Stimulated activated CD4-positive, alpha-beta T cell treated with anti-CD3 and anti-CD28 coated beads, Interleukin-4, amount 100 ng/mL, for 48 hours (primary cell): ENCODE measurements at places on chromosomes 6 and 20.

GRCh38 chr6:109227646-109228045, 132.3 kb downstream of the CEP57L1 start:
- DNase-seq, result no peak

GRCh38 chr6:110567957-110568696, 91.7 kb upstream of the SLC22A16 start:
- no peak for DNase-seq

- DNase-seq, result no peak
Measured at GRCh38 chr6:35810971-35811698, 6.0 kb downstream of the LHFPL5 start.

- DNase-seq, result no peak
Measured at GRCh38 chr6:139888681-139889122, 514.3 kb upstream of the CITED2 start.

DNA sequence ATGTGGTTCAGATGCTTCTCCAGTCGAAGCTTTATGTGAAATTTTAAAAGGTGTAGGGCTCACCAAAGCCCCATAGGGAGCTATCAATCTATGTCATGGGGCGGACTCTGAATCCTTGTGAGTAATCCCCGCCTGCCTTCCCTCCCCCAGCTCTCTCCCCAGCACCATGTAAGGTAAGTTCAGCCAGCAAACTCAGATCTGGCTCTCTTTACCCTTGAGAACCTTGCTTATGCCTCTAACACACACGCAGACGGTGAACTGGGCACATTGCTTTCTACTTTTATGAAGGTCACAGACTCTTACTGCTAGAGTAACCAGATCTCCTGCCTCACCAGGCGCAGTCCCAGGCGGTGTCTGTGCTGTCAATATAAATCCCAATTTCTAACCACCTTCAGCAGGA, 82.6 kb upstream of the CNKSR3 start:
- DNase-seq, result no peak

DNA sequence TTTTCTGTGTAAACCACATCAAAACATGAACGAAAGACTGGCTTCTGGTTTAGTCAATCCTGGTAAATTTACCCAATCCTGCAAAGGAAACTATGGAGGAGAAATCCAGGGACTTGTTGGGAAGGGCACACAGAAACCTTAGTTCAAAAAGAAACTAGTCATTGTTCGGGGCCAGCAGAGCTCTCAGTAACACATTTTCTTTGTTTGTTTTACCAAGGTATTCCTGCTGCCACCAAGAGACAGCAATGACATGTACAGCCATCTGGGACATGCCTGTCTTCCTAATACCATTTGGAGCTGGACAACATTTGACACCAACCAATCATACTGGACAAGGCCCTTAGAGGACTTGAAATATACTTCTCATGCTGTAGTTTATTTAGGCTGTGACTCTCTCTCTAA, 8.3 kb downstream of the OARD1 start:
- DNase-seq, result no peak

GRCh38 chr20:35660122-35660937, 4.4 kb downstream of the CPNE1 start:
- DNase-seq, result peak; percentile 15

DNA sequence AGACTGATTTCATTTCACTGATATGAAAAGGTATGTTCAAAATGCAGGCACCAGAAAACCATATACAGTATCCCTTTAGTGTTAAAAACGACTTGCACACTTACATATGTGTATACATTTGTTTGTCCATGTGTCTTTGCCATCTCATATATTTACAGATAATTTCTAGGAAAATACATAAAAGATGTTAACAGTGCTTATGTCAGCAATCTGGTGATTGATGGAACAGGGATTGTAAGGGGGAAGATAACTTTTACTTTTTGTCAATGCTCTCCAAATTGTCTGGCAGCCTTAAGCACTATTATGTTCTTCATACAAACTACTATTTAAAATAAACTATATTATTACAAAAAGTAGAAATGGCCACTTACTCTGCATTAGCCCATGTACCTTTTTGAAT, 238.5 kb upstream of the DEFB112 start:
- DNase-seq, result no peak

- DNase-seq, result peak; percentile 16
Measured at GRCh38 chr6:38997128-38997761, 51.3 kb upstream of the GLP1R start.

DNA sequence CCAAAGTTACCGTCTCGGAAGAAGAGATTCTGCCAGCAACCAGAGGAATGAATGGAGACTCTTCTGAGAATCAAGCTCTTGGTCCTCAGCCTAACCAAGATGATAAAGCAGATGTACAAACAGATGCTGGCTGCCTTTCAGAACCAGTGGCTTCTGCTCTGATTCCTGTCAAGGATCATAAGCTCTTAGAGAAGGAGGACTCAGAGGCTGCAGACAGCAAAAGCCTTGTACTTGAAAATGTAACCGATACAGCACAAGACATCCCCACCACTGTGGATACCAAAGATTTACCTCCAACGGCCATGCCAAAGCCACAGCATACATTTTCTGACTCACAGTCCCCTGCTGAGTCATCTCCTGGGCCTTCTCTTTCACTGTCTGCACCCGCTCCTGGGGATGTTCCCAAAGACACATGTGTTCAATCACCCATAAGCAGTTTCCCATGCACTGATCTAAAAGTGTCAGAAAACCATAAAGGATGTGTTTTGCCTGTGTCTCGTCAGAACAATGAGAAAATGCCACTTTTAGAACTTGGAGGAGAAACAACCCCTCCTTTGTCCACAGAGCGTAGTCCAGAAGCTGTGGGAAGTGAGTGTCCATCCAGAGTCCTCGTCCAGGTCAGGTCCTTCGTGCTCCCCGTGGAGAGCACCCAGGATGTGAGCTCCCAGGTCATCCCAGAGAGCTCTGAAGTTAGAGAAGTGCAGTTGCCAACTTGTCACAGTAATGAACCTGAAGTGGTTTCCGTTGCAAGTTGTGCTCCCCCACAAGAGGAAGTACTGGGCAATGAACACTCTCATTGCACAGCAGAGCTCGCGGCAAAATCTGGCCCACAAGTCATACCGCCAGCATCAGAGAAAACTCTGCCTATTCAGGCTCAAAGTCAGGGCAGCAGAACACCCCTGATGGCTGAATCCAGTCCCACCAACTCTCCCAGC, 109.6 kb downstream of the RTN4IP1 start:
- peak; percentile 61 for DNase-seq

DNA sequence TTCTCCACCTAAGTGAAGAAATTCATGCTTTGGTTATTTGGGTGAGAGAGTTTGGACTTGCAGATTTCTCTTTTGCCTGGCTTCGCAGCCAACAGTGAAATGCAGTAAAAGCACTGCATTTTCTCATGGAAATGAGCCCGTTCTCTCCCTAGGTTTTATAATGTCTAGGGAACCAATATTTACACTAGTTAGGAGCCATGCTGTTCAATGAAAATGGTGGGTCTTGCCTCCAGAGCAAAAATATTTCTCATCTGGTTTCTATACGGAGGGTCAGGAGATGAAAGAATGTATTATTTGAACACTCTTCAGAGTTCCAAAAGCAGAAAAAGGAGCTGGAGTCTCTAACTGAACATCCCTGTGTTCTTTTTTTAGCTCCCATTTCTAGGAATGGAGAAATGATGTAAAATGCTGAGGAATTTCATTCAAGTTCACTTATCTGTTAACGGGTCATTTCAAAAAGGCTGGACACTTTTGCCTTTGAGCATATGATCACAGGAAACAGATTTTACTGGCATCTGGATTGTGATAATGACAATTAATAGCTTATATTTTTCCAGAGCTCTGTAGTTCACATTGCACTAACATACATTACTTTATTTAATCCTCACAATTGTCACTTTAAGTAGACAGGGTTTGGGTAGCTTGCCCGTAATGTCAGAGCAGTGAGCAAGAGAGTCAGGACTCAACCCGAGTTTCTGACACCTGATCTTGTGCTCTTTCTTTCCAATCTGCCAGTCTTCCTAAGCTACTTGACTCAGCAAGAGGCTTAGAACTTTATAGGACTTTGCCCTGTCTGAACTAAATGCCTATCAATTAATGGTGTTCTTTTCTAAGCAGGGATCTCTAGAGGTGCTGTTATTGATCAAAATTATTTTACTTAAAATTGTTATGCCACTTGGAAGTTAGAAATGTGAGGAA, 78.0 kb downstream of the PPP1R14C start:
- DNase-seq, result no peak

- peak; percentile 17 for DNase-seq
Measured at GRCh38 chr20:19540392-19540791, 217.7 kb upstream of the RIN2 start.

- no peak for DNase-seq
Measured at GRCh38 chr6:131112249-131112648, 23.0 kb upstream of the AKAP7 start.

GRCh38 chr6:158051968-158052367, 70.3 kb downstream of the SYNJ2 start:
- no peak for DNase-seq

DNA sequence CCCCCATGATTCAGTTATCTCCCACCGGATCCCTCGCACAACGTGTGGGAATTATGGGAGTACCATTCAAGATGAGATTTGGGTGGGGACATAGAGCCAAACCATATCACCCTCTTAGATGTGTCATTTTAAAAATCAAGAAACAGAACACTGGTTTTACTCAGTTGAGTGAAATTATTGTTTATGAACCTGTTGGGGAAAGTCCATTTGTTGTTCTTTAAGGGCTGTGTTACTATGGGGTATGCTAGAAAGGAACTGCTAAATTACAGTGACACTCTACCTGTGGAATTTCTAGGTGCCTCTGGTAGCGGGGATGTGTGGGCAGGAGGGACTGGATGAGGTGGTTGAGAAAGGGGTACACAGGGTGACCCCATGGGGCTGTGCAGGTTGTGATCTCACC, 28.9 kb downstream of the STX11 start:
- DNase-seq, result no peak

- DNase-seq, result no peak
Measured at GRCh38 chr6:141403827-141404226, 728.9 kb upstream of the GJE1 start.

DNA sequence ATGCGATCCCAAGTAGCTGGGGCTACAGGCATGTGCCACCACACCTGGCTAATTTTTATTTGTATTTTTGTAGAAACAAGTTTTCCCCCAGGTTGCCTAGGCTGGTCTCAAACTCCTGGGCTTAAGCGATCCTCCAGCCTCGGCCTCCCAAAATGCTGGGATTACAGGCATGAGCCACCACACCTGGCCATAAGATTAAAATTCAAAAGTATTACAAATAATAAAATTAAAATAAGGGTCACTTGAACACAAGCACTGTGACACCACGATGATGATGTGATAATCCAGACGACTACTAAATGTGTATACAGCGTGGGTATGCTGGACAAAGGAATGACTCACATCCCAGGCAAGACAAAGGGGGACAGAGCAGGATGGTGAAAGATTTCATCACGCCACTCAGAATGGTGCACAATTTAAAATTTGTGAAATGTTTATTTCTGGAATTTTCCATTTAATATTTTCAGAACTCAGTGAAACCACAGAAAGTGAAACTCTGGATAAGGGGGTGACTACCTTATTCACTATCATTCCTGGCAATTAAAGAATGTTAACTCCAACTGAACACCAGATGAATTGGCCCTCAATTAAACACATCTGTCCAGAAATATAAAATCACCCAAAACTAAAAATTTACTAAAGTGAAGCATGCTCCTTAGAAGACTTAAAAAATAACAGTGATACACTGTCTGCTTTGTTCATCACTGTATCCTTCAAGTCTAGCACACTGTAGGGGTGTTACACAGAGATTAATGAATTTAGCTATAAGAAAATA, 13.1 kb downstream of the B4GALT5 start:
- DNase-seq, result no peak

GRCh38 chr20:15576411-15576810, 996.8 kb downstream of the KIF16B start:
- no peak for DNase-seq

DNA sequence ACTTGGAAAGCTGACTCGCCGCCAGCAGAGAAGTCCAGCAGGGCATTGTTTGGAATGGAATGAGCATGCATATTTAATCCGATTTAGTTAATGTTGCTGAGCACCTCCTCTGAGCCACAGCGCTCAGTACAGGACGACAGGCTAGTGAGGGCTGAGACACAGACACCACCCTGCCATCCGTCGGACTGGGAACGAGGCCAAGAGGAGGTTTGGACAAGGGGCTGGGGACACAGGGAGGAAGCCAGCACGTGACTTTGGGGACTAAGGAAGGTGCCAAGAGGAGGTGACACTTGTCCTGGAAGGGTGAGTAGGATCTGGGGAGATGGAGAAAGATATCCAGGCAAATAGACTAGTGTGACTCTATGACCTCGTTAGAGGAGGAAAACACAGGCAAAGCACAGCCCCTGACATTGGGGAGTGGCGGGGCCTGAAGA, 152.5 kb upstream of the ECI2 start:
- no peak for DNase-seq

DNA sequence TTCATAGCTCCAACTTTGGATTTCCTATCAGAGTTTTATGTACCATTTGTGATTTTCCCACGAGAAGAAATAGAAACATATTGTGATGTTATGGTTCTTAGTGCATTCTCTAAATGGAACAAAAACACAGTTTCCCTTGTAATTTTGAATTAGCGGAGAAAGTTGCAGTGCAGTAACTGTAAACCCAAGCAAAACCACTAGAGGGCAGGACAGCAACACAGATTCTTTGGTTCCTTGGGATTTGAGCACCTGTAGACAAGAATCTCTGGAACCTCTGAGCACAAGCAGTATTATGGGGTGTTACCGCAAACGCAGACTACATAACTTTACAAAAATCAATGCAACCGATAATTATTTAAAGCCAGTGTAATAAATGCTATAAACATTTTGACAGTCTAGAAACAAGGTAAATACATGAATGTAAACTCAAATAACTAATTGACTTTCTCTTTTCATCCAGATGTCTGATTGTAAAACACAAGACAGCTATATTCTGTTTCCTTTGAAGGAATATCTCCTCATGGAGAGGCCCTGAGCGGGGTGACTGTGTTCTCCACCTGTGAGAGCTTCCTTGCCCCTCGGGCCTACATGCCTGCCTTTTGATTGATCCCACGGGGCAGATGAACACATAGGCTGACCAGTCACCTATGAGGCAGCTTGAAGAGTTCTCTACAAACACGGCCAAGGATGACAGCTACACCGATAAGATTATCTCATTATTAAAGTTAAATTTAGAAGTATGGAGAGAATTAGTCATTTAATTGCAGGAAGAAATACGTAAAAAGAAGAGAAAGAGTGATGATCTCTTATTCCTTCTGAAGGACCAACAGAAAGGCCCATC, 67.5 kb upstream of the COL21A1 start:
- no peak for DNase-seq

DNA sequence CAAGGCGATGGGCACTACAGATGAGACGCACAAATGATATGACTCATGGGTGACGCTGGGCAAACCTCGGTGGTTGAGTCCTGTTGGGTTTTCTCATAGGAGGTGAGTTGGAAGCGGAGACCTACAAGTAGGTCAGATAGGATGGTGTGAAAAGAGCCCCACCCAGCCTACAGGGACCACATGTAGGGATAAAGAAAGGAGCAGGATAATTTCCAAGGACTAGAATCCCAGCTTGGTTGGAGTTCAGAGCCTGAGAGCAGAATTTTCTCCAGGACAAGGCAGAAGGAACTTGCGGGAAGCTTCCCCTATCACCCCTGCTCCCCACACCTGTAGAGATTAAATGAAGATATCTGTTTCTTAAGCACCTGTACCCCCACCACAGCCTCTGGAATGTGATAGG, 489.7 kb upstream of the CDH4 start:
- DNase-seq, result no peak
